Activated CD4-positive, alpha-beta T cell treated with anti-CD3 and anti-CD28 coated beads for 4 hours (primary cell): ENCODE measurements at places on chromosomes 4 and X.

DNA sequence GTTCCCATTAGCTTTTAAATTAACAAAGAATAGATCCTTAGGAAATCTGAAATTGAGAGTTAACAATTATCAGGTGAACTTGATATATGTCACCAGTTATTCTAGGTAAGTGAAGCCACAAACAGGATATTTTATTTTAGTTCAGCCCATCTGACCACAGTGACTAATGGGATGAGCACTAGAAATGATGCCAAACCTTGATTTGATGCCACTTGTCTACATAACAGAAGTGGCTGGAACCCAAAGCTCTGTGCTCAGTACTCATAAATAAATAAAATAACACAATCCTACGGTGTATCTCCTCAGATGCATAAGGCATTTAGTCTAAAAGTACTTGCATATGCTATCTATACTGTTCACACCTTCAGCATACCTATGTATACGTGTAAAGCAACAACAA is 12.2 kb downstream of the SLITRK4 start:
- DNase-seq, result no peak

DNA sequence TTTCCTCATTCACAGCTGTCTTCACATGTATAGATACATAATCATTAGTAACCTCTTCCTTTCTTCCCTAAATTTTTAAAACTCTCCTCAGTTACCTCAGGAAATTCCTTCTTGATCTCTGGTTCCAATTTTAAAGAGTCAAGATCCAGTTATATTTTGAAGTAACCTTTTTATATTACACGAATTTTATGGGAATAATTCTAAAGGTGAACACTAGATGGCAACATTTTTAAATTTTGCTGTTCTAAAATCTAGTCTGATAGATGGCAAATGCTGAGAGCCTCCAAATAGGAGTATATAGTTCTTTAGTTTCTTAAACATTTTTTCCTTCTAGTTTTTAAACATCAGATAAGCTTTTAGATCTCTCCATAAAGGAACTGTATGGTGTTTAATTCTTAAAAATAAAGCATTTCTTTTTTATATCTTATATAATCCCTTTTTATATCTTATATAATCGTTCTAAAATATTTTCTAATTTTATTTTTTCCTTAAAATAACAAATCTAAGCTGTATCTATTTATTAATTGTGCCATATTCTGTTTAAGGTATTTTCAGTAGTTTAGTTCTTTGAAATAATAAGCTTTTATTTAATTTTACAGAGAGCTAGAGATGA is 37.9 kb upstream of the PAPSS1 start:
- no peak for DNase-seq

GRCh38 chr4:147052361-147052760 is 106.7 kb upstream of the TTC29 start:
- no peak for DNase-seq

DNA sequence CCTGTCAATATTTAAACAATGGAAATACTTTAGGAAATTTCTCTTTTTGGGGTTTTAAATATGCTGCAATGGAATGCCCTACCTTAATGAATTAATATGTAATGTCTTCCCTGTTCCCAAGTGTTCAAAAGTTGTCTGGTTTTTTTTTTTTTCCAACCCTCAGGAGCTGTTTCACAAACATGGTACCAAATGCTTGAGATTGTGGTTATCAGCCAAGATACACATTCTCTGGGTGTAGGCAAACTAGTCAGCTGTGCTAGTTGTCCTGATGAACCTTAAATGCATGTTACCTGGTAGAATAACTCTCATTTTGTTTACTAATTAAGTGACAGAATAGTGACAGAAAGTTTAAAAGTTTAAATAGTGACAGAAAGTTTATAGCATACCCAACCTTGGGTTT is 50.7 kb downstream of the FHL1 start:
- no peak for DNase-seq

- no peak for DNase-seq
These were observed 105.7 kb downstream of the AGTR2 start for GRCh38 chrX:116276261-116276660.

DNA sequence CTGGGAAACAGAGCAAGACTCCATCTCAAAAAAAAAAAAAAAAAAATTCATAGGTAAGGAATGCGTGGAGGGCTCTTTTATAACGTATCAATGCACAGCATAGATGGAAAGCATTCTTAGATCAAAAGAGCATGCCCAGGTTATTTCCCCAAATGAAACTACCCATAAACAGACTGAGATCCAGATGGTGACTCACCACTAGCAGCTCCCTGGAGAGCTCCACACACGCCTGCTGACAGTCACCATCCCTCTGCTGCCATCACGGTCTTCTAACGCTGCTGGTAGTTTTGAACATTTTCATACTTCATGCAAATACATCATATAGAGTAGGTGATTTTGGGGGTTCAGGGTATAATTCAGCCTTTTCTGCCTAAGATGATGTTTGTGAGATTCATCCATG is 136.9 kb downstream of the ASMT start:
- DNase-seq, result no peak

GRCh38 chrX:148593146-148593545 is 92.7 kb downstream of the AFF2 start:
- DNase-seq, result no peak

DNA sequence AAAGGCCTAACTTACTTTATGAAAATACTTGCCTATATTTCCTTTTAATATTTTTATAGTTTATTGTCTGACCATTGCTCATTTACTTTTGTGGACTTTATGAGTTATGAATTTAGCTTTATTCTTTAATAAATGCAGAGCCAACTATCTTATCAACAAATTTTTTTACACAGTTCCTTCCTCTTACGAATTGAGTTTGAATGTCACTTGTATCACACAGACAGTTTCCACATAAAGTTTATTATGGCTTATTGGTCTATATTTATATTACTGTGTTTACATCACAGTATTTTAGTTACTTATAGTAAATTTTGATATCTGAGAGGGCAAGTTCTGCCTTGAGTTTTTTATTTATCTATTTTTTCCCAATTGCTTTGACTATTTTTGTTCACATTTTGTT is 450.6 kb downstream of the C4orf33 start:
- DNase-seq, result no peak

DNA sequence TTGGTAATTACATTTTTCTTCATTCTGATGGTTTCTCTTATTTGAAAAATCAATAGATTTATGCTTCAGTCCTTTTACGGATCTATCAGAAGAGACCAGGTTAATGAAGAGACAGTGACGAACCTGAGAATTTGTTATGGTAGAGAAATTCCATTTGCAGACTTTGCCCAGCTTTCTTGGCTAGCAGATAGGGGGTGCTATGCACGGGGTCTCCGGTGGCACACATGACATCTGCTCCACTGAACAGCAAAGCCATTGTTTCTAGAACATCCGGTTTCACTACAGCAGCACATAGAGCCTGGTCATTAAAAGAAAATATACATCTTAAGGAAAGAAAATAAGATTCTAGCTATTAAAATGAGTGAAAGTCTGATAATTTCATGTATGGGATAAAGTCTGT is 85.1 kb downstream of the ARAP2 start:
- no peak for DNase-seq

DNA sequence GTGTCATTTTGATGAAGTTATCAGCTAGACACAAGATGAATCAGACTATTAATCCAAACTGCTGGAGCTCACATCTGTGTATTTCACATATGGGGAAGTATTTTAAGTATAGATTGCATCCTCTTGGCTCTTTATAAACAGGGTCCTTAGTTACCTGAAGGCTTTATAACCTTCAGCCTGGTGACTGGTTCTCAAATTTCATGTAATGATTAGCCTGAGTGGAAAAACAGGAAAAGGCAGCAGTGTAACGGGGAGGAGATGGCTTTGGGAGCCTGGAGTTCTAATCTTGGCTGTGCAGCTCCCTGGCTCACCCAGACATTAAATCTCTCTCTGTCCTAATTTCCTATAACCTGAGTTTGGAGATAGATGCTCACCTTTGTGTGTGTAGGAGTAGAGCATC is 103.8 kb upstream of the HPF1 start:
- DNase-seq, result no peak

- DNase-seq, result no peak
These were observed 78.6 kb upstream of the ADRA2C start for GRCh38 chr4:3687538-3687937.

DNA sequence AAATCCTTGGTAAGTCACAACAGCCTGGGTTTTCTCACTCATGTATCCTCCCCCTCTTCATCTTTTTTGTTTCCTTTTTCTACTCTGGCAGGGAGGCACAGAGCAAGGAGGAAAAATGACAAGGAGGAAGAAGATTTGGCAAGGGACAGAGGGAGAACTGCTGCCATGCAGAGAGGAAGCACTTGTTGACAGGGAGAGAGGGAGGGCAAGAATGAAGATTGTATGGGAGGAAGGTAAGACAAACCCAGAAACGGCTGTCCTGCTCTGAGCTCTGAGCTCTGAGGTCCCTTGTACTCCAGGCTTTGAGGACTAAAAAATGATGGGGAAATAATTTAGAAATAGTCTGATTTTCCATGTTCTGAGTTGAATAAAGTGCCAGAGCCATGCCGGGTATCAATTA is 123.9 kb downstream of the DCHS2 start:
- no peak for DNase-seq

DNA sequence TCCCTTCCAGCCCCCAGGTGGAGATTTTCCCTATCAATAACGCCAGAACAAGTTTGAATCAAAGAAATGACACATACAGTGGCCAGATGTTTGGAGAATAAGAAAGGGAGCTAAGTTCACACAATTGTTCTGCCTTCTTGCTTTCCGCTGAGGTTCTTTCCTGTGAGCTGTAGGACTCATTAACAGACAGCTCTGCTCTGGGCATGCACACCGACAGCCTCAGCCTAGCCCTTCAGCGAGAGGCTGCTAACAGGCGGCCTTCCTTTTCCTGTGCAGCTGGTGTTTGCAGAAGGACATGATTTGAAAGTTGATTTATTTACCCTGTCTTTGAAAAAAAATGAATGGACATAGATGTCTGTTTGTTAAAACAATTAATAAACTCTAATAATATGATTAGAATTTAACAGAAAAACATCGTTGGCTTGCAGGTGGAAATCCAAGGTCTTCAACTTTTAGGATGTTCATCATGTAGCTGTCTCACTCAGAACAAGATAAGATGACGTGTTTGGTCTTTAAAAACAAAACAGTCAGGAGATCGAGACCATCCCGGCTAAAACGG is 183.3 kb downstream of the KDR start:
- peak; percentile 25 for DNase-seq

- DNase-seq, result peak; percentile 49
These were observed 30.4 kb downstream of the SH3TC1 start for GRCh38 chr4:8229331-8229975.

DNA sequence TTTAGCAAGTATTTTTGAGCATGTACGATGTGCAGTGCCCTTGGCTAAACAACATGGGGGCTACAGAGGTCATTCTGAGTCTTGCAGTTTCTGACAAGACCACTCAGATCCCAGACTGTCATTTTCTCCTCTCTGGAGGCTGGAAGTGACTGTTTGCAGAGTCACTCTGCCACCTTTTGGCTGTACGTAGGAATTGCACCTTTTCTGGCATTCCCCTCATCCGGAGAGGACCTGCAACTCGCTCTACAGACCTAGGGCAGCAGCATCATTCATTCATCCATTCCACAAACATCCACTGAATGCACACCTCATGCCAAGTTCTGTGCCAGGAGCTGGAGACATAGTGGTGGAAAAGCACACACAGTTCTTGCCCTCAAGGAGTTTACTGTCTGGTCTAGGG is 160.4 kb upstream of the GPR101 start:
- DNase-seq, result peak; percentile 14

DNA sequence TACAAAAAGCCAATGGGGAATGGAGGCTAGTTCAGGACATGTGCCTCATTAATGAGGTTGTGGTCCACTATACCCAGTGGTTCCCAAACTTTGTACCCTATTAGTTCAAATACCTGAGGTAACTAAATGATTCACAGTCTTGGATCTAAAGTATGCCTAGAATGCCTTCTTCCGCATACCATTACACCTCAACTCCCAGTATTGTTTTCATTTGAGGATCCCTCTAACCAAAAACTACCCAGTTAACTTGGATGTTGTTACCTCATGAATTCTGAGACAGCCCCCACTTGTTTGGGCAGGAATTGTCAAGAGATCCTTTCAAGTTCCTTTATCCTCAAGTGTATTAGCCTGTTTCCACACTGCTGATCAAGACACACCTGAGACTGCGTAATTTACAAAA is 439.2 kb downstream of the PCDH10 start:
- no peak for DNase-seq

- DNase-seq, result no peak
These were observed 189.9 kb upstream of the RBPJ start for GRCh38 chr4:26130841-26131432.

DNA sequence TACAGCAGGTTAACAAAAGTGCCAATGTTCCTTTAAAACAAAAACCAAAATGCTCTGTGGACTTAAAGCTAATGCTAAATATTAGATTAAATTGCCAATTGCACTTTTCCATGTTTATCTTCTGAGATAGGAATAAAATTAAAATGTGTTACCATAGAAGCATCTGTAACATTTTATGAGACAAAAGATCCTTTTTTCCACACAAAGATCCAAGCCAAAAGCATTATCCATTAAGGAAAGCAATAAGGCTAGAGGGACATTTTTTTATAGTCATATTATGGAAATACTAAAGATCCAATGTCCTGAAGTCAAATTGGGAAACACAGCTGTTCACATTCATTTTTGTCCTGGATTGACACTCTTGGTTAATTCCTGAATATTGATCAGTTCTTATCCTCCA is 73.6 kb downstream of the PALLD start:
- DNase-seq, result no peak

GRCh38 chrX:97215186-97215585 is 331.5 kb downstream of the RPA4 start:
- DNase-seq, result no peak

- DNase-seq, result no peak
These were observed 225.1 kb downstream of the CBR4 start for GRCh38 chr4:168784786-168785461.

DNA sequence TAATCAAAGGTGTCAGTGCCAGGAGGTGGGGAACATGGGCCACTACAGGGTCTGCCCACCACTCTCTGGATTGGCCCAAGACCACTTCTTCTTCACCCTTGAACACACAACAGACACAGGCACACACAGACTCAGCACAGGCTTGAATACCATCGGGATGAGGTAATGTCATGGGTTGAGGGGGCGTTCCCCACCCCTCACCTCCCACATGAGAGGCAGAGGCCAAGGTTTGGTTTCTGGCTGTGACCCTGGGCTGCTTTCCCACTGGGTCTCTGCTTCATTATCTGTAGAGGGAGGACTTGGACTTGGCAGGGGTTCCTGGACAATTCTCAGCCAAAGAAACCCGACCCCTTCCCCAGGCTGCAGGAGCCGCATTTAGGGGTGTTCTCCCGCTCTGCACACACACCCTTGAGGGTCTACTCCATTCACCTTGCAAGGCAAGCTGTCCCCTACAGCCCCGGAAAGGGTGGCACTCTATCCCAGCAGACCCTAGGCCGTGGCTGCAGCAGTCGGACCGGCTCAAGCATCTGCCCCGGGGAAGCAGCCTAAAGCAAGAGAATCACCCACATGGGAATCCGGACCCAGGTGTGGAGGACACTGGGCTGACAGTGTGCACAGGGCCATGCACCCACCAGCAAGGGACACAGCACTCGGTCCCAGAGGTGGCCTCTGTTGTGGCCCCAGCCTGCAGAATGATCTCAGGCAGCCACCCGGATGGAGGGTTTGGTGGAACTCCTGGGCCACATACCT is 62.4 kb downstream of the TRMT44 start:
- DNase-seq, result no peak
